ENCODE measurements at places on chromosomes 13 and 19. TPM values are rescaled to one million over a fixed set of nuclear protein-coding genes. Genes with fewer than 3 reads are reported as not detected.

DNA sequence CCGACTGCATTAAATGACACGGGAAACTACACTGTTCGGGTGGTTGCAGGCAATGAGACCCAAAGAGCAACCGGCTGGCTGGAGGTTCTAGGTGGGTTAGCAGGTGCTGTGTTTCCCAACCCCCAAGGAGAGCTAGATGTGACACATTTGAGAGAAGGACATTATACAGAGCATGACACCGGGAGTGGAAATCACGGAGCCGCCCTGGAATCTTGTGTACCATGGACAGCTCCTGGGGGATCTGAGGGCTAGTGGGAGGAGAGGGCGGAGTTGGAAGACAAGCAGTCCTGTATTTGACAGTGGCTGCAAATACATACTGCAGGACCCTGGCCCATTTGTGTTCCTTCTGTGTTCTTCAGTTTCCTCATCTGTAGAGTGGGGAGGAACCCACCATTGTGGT, 2.3 kb downstream of the CEACAM18 start:
- DNase-seq = no peak

DNA sequence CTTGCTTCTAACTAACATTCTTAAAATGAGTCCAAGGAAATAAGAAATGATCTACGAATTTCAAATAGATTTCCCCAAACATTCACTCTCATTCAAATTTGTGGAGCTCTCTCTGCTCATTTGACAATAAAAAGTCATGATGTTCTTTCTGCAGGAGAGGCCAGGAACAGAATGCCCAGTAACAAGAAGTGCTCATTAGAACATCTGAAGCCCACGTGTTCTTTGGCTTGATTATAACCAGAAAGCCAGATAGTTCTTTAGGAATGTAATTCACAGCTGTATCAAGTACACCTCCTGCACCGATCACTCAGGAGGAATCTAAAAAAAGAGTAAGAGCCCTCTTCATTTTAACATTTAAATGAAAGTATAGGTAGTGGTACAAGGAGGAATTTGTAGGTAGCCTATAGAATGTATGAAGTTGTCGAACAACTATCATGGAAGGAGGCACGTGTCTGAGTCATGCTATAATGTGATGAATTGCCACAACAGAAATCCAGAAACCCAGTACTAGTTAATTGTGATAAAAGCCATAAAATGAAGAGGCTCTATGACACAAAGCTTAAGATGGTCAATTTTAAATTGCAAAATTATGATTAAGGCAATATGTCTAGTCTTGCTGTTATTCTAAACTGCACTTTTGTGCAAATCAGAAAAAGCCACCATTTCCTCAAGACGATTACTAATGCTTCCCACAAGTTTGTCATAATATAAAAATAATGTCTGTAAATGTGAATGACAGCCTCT, 12.8 kb downstream of the MEDAG start:
- no peak for DNase-seq

- DNase-seq = no peak
These were observed 3.3 kb downstream of the OR10H1 start for GRCh38 chr19:15812060-15812722.

DNA sequence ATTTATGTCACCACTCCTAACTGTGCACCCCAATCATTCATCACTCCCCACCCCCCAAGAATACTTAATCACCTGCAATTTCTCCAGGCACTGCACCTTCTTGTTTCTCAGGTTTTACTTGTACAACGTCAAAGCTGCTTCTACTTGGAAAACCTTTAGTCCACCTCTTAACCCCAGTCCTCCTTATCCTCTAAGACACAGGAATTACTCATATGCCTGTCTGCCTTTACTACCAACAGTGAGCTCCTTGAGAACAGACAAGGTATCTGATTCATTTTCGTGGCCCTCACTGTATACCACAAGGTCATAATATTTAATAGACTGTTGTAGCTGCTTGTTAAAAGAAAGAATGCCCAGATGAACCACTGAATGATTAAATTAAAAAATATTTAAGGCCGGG, 21.0 kb upstream of the NDFIP2 start:
- DNase-seq = no peak

CLDN10 gene
- not detected for total RNA-seq

CEACAM4 gene
- not detected for total RNA-seq

CABP5 gene
- not detected for total RNA-seq

SIGLEC14 gene
- 6.8 TPM for total RNA-seq
